Stimulated activated naive CD4-positive, alpha-beta T cell treated with Interleukin-2 at 50 U/mL for 16 hours (primary cell): ENCODE measurements at places on chromosomes 6 and 20.

DNA sequence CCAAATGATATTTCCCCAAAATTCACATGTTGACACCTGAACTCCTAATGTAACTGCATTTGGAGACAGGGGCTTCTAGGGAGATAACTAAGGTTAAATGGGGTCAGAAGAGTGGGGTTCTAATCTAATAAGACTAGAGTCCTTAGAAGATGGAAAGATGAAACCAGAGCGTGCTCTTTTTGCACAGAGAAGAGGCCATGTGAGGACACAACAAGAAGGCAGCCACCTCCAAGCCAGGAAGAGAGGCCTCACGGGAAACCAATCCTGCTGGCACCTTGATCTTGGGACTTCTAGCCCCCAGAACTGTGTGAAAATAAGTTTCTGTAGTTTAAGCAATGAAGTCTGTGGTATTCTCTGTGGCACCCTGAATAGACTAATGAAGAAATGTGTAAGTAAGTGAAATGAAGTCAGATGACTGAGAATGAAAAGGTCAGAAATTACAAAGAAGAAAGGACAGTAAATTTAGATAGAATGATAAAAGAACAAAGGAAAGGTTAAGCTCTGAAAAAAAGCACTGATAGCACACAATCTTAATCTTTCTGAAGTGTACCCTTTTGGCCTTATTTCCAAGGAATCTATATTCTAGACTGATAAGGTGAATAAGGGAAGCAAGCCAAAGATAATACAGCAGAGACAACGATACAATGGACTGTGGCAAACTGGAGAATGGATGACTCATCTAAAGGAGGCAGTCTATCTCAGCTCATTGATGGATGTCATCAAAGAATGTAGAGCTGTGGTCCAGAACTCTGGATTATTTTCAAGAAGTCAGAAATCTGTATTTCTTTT is 110.4 kb downstream of the MYB start:
- no peak for DNase-seq

DNA sequence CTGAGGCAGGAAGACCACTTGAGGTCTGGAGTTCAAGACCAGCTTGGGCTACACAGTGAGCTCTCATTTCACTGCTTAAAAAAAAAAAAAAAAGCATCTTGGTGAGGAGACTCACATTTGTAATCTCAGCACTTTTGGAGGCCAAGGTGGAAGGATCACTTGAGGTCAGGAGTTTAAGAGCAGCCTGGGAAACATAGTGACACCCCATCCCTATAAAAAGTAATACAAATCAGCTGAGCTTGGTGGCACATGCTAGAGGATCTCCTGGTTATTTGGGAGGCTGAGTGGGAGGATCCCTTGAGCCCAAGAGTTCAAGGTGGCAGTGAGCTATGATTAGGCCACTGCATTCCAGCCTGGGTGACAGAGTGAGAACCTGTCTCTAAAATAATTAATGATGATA is 29.4 kb upstream of the SYNCRIP start:
- no peak for DNase-seq

DNA sequence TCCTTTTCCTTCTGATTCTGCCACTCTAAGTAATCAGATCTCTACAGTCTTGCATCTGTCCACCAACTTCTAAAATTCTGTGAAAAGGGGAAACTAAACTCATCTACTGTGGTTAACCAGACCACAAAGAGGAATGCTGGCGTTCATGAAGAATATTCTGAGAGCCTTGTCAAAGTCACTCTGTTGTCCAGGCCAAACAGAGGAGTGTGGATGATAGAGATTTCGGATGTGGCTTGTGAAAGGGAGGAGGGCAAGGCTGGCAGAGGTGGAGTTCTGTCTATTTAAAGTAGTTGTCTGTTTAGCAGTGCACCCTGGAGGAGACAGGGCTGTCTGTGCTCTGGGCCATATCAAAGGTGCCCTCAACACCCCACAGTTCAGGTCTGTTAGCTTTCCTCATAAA is 33.9 kb downstream of the CCN2 start:
- no peak for DNase-seq

DNA sequence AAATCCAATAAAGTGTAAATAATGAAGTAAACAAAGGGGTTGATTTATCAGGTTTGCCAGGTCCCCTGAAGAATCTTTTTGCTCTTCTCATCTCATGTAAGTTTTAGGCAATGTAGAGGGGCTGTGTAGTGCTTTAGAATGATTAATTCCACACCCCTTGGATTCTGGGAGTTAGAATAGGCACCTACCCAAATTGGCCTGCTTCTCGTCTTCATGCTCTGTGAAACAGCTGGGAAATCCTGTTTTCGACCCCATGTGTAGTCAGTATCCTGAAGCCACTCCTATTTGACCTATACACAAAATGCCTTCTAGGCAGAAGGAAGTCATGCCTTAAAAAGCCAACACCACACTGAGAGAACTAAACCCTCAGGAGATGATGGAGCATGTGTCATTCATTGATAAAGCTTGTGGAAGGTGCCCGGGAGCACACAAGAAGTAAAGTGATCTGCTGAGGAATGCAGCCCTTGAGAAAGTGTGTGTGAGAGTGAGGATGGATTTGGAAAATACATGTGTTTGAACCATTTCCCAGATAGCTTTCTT is 170.9 kb downstream of the KLHL32 start:
- no peak for DNase-seq
